ENCODE measurements at places on chromosomes 3 and 15.

DNA sequence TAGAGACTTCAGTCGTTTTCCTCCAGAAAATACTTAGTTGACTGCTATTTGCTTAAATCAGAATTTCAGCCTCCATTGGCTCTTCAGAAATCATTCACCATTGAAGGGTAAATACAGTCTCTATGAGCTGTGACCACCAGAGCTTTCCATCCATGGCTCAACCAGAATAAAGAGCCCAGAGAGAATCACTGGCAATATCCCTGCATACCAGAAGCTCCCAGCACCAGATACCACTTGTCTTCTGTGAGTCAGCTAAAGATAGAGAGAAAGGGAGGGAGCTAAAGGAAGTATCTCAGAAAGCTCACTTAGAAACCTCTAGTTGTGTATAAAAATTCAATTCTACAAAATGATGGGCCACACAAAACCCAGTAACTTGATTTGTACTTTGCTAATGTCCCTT, 115.2 kb upstream of the TMCO5A start:
- no peak for DNase-seq

GRCh38 chr3:23431764-23432163, 228.6 kb downstream of the UBE2E2 start:
- no peak for DNase-seq

DNA sequence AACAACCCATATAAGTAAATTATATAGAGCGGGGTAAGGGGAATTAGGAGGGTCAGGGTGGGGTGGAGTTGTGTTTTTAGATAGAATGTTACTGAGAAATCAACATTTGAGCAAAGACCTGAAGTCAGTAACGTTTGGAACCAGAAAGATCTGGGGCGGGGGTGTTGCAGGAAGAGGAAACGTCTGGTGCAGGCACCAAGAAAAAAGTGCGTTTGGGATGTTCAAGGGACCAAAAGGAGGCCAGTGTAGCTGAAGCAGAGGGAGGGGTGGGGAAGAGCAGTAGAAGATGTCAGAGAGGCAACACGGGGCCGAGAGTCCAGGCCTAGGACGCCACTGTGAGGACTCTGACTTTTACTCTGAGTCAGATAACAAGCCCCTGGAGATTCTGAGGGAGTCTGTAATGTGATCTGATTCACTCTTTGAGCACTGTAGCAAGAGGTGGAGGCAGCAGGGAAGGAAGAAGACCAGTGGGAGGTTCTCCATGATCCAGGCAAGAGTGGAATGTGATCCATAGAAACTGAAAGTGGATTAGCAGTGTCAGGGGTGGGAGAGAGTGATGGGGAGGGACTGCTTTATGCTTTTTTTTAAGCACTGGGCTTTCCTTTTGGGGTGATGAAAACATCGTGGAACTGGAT, 179.3 kb upstream of the CHRM5 start:
- no peak for DNase-seq

DNA sequence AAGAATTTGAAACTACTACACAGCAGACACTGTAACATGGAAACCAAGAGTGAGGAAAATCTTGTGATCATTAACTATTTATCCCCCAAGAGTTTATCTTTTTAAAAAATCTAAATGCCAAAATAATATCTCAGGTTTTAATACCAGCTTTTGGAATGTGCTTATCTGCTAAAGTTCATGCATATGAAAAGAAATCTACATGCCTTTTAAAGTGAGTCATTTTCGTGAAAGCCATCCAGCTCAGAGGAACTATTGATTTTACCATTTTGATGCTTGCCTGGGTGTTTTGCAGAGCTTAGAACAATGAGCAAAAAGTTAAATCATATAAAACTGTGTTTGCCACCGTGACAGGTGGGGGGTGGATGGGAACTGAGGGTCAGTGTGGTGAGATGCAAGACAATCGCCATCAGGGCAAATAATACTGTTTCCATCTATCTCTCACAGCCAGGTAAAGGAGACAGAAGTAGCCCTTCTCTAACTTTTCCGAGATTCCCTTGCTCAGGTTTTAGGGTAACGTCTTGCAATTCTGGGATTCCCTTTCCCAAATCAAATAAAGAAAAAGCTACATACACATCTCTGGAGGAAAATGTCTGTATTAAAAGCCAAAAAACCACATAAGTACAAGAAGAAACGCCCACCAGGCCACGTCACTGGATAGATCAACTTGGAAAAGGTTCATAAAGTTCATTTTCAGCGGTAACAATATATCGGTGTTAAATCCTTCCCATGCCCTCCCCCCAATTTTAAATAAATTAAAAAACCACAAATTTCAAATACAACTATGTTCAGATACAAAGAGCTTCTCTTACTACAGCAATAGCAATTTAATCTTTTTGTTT, 2.0 kb downstream of the TMEM158 start:
- DNase-seq, result no peak

- DNase-seq, result no peak
Observed at GRCh38 chr3:174614036-174614435, 245.1 kb upstream of the NAALADL2 start.

DNA sequence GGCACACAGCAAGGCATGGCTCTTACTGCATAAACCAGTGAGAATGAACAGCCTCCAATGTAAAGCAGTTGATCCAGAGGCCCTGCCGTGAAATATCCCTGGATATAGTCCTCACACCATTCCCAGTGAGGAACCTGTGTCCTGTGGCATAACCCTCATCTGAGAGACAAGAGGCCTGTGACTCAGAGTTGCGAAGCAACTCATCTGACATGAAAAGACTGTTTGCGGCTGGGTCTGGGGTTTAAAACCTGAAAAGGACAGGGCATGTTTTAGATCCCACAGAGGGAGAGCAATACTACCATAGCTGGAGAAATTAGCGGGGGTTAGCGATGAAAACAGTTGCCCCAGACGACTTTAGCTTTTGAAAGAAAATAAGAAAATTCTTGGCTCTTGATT, 165.3 kb upstream of the BHLHE40 start:
- DNase-seq, result no peak

DNA sequence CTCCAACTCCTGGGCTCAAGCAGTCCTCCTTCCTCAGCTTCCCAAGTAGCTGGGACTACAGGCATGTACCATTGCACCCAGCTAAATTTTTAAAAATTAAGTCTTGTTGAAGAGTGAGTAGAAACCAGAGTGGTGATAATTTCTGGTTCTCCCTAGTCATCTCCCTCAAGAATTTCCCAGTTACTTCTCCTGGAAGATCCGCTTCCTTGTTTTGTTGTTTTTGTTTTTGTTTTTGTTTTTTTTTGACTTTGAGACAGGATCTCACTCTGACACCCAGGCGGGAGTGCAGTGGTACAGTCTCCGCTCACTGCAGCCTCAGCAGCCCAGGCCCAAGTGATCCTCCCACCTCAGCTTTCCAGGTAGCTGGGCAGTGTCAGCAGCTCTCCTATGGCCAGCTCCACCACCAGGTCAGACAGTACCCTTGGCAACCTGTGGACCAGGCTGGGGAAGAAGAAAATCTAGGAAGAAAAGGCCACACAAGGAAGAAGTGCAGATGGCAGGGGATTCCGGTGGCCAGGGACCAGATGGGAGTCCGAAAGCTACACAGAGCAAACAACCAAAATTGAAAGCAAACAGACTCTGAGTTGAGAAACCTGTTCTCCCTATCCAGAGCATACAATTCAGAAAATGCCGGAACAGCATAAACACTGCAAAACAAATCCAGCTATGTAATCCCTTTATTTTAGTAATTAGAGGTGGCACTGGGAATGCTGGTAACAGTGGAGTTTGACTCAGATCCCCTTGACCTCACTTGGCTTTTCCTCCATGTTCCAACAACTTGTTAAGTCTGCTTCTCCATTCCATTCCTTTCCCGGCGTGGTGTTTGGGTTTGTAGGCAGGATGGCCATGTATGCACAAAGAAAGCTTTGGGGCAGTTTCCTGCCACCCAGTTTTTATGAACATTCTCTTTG, 266.6 kb upstream of the CTDSPL start:
- DNase-seq, result no peak

- no peak for DNase-seq
Observed at GRCh38 chr3:83034806-83035703, 1273.6 kb upstream of the GBE1 start.

DNA sequence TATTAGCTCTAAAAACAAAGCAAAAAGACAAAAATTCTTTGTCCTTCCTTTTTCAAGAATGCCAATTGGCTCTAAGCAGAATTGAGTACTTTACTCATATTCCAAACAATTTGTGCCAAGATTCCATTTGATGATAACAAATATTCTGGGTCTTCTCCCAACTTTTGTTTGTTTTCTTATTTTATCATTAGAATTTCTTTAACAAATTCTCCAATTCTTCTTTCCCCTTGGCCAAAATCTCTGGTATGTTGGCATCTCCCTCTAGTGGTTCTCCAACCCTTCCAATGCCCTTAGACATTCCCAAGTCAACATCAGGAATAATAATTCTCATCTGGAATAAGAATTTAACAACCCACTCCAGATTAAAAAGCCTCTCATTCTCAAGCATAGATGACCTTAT, 5.3 kb downstream of the CPOX start:
- no peak for DNase-seq

GRCh38 chr3:134287512-134287911, 36.9 kb upstream of the RYK start:
- DNase-seq, result no peak

- DNase-seq, result no peak
Observed at GRCh38 chr3:129597087-129597999, 9.1 kb downstream of the PLXND1 start.

DNA sequence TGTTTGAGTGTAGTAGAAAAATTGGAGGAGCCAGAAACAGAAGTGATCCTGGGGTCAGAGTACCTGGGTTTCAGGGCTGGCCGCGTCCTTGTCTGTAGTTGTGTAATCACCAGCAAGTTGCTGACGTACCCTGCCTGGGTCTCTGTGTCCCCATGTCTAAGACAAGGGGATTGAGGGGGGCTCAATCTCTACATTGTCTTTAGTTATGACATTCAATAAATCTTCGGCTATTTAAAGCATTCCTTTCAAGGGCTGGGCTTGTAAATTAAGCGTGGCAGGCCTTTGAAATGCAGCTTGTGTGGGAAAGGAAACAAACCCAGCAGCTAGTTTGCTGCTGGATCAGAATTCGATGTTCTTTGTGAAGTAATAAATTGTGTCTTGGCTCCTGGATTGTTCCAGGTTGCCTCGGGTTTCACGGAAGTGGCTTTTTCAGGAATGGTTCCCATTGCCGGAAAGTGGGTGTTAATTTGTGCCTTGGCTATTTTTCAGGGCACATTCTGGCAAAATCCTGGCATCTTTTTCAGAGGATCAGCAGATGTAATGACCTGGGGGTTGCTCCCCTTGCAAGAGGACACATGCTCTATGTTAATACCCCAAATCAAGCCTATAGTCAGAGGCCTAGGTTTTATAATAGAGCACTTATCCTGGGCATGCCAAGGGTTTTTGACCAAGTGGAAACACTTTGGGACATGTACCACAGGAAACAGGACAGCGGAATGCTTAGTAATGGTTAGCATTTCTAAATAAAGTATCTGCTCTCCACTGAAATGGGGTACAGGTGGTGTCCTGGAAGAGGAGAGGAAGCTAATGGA, 294.8 kb upstream of the NR2E3 start:
- no peak for DNase-seq

DNA sequence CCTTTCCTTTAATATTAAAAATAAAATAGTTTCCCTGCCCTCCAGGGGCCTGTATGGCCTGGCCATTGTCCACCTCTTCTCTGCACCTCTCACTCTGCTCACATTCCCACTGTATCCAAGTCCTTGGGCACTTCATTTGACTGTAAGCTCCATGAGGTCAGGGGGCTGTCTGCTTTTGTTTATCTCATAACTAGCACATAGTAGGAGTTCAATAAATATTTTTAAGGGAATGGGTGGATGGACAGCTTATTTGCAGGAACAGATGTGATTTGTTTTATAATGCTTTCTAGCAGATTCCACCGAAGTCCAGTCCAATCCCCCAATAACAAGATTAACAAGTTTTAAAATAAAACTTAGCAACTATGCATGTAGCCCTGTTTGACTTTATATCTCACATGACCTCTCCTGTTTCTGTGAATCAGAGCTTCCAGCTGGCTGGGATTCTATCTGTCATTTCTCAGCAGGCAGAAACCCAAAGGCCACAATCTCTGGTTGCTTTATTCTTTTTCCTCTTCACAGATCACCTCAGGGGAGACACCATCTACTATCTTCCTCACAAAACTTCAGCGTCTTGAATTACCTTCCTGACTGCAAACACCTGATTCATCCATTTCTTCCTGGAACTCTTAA, 123.0 kb upstream of the NR2F2 start:
- no peak for DNase-seq

- no peak for DNase-seq
Observed at GRCh38 chr3:148605521-148605920, 92.2 kb upstream of the AGTR1 start.

DNA sequence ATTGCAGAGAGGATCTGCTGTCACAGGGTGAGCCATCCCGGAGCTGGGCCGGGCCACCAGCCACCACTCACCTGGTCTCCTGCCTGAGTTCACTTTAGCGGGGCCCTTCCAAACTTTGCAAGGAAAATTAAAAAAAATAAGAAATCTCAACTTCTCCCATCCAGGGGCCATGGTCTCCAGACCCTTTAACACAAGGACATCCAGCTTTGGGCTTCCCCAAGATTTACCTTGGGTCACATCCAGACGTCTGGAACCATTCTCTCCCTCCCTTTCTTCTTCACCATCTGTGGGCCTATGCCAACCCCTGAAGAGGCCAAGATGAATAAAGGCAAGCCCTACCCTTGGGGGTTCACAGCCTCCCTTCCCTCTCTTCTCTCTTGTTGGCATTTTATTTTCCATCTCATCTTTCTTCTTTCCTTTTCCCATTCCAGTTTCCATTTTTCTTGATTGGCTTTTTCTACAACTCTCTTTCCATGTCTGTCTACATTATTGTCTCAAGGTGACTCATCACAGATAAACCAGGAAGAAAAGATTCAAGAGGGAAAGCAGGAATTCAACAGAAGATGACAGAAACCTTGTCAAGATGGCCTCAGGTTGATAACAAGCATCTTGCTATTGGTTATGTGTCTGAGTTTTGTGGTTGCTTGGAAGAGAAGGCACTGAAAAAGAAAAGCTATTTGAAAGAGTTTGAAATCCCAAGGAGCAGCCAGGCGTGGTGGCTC, 49.5 kb downstream of the ITGA11 start:
- no peak for DNase-seq

DNA sequence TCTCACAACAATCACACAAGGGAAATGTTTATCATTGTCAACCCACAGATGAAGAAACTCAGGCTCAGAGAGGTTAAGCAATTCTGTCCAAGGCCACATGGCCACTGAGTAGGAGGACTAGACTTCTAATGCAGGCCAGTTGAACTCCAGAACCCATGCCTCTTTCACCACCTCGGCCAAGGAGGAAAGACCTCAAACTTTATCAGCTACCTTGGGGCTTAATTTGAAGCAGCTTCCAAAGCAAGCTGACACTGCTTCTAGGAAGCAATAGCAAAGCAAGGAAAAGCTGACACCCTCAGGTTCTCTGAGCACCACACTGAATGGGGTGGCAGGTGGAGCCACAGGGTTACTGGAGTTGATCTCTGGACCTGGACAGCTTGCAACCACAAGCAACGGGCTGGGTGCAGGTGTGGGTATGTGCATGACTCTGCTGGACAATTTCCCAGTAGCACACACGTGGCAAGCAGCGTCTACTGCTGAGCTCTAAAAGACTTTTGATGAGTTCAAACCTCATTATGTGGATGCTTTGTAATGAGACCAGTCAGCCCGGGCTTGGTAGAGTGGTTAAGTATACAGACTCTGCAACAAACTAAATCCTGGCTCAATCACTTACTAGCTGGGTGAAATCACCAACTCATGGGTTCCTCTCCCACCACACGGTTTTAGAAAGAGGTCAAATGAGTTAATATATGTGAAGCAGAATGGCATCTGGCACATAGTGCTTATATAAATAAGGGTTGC, 23.1 kb downstream of the CCNL1 start:
- DNase-seq, result no peak

- DNase-seq, result no peak
Observed at GRCh38 chr3:11631820-11632219, 11.9 kb downstream of the VGLL4 start.

- DNase-seq, result no peak
Observed at GRCh38 chr15:68431037-68431791, 749 bp downstream of the ITGA11 start.

Measured in activated T-helper 1 cell treated with Interleukin-2 at 50 U/mL for 16 hours (primary cell).